ENCODE measurements at places on chromosomes 12 and 14.

GRCh38 chr12:69704357-69704756, 5.3 kb upstream of the BEST3 start:
- no peak for DNase-seq

DNA sequence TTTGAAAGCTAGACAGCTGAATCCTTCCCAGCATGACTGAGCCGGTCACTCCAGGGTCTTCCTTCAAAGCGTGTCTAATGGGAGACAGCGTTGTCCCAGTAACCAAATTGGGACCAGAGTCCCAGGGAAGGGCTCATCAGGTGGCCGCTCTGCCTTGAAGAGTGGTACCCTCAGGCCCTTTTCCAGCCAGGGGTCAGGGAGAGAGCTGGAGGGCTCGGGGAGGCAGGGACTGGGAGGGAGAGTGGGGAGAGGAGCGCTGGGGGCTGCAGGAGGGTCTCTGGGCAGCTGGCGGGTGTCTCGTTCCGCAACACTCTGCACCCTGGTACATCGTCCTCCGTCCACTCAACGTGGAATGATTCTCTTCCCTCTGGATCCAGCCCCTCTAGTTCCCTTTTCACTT, 1.6 kb upstream of the RTL1 start:
- DNase-seq = no peak

GRCh38 chr14:54512393-54512792, 2.7 kb downstream of the CGRRF1 start:
- no peak for DNase-seq

- no peak for DNase-seq
Measured at GRCh38 chr12:90965204-90965603, 10.2 kb upstream of the CCER1 start.

DNA sequence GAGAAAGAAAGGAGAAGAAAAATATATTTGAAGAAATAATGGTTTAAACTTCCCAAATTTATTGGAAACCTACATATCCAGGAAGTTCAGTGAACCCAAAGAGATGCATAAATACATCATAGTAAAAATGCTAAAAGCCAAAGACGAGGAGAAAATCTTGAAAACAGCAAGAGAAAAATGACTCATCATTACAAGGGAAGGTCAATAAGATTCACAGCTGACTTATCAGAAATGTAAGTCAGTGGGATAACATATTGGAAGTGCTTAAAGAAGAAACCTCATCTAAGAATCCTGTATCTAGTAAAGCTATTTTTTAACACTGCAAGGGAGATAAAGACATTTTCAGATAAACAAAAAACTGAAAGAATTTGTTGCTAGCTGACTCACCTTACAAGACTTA, 19.9 kb downstream of the RIC8B start:
- DNase-seq = no peak

GRCh38 chr12:51752234-51752889, 96.2 kb downstream of the FIGNL2 start:
- no peak for DNase-seq

- DNase-seq = no peak
Measured at GRCh38 chr12:130957304-130957621, 3.6 kb downstream of the ADGRD1 start.
